KG1 (cell line): ENCODE measurements at places on chromosomes 7 and 10.

DNA sequence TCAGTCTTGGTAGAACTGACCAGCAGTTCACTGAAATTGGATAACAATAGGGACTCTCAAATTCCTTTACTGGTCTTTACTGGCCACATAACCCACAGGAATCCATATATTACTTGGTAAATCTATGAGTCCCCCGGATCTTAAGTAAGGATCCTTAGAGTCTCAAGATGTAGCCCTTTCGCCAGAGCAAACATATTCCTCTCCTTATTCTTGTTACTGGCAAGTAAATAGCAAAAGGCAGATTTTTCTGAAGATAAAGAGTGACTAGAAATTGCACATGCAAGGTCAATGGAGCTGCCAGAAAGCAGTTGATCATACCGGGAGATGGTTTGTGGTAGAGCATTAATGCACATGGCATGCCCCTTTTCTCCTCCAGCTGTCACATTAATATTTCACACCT lies 283.0 kb downstream of the HDAC9 start:
- no peak for DNase-seq

DNA sequence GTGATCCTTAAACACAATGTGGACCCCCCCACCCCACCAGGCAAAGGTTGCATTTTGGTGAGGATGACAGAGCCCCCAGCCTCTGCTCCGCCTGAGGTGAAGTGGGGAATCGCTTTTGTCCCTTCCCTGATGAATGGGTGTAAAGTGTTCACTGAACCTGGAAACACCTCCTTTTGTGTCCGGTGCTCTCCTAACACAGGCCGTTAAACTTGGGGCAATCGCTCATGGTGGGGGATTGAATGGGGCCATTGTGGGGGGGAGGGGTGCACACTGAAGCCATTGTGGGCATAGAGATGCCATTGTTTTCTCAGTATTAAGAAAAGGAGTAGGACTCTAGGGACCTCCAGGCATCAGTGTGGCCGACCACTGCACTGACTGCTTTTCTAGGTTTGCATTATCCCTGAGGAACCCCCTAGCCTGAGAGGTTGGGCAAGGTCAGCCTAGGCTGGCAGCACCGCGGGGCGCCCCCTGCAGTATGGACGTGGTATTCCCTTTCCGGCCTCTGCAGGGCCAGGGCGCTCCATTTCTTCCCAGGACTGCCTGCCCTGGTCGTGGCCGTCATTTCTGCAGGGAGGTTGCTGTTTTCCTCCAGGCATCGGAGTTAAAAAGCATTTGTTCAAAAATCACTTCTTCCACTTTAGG lies 158.3 kb downstream of the TCF7L2 start:
- DNase-seq: no peak

DNA sequence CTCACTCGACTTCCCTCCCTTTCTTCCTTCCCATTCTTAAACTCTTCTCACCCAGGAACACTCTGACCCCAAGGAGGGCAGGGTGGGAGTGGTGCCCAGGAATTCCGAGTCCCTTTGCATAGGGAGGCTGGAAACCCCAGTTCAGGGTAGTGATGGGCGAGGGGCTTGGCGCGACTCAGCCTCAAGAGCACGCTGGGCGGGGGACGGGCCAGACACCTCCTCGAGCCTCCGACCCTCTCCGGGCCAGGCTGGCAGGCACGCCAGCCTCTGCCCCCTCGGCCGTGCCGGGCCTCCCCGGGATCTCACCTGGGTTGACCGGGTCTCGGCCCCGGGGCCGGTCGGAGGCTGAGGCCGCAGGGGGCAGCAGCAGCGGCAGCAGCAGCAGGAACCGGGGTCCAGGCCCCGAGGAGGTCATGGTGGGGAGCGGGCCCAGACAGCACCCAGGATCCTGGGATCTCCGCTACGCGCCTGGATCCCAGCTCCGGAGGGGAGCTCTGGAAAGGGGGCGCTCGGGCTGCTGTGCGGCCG lies 457 bp downstream of the PLOD3 start:
- DNase-seq: no peak

- DNase-seq: no peak
These were observed 196.3 kb downstream of the LSM5 start for GRCh38 chr7:32293833-32294232.

DNA sequence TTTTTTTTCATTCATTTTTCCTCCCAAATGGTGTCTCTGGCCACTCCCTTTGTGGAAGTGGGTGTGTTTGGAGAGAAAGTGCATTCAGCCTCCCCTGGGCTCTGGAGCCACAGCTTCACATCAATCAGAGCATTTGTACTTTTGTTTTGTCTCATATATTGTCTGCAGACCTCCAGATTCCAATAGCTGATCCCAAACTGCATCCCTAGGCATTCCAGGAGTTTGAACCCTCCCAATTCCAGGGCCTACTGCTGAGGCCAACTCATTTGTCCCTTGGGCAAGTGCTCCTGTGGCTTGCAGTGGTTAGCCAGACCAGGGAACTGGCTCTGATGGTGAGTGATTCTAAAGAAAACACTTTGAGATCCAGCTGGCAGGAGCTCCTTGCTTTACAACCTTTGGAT lies 163.3 kb downstream of the IPMK start:
- DNase-seq: no peak

- DNase-seq: peak; percentile 39
These were observed 61.7 kb downstream of the SH2D4B start for GRCh38 chr10:80599424-80599847.

DNA sequence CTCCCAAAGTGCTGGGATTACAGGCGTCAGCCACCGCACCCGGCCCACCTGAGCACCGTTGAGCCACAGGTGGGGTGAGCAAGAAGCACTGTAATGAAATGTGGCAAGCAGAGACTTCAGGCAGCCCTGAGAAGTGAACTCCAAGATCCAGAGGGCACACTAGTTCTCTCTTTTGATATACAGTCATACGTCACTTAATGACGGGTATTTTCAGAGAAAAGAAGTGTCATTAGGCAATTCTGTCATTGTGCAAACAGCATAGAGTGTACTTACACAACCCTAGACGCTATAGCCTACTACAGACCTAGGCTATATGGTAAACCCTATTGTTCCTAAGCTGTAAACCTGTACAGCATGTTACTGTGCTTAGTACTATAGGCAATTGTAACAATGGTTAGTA lies 7.9 kb downstream of the PANK1 start:
- no peak for DNase-seq

DNA sequence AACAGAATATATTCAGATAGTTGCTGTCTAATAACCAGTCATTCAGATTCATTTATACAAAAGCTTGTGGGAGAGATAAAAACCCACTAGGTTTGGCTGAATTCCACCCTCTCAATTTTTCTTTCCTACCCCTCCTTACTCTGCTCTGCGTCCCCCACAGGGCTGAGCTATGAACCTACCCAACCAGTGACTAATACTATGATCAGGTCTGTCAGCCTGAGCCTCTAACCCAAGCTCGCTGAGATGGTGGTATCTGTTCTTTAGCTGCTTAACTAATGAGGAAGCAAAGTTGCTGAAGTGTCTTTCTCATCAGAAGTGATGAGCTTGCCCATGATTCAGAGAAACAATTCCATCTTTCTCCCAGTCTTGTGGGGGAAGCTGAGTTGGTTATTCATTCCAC lies 248.7 kb upstream of the GPR26 start:
- no peak for DNase-seq

DNA sequence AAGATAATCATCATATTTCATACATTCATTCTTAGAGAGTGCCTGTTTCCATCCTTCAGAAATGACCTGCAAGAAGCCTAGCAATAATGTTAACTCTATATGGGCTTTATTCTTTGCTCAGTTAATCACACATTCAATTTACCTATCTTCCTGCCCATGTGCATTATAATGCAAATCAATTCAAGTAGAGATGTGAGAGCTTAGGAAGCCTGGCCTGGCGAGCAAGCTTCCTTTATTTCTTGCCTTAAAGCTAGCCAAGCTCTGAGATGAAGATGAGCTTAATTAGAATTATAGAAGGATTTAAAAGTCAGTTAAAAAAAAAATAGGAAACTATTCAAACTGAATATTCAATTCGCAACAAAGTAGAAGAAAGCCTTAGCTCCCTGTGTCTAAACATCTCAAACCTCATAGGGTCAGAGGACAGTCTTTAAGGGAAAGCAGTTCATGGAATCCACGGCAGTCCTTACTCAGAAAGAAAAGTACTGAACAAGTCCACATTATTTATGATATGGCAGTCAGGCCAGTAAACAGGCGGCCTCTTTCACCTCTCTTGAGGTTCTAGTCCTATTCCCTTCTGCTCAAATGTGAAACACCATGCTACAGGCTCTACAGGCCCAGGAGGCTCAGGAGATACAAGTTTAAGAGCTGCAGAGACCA lies 214.1 kb downstream of the TFEC start:
- DNase-seq: no peak

DNA sequence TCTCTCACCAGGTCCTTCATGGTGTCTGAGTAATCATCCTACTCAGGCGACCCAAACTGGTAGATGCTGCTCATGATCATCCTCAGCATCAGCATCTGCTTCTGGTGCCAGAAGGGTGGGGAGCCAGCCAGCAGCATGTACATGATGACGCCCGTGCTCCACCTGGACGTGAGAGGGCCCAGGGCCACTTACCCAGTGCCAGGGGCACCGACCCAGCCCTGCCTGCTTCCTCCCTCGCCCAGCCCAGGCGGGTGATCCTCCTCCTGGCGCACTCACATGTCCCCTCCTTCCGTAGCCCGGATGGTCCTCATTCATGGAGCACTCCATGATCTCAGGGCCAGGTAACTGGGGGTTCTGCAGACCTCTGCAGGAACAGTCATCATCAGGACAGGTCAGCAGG lies 764.8 kb upstream of the ZNF722 start:
- DNase-seq: no peak

DNA sequence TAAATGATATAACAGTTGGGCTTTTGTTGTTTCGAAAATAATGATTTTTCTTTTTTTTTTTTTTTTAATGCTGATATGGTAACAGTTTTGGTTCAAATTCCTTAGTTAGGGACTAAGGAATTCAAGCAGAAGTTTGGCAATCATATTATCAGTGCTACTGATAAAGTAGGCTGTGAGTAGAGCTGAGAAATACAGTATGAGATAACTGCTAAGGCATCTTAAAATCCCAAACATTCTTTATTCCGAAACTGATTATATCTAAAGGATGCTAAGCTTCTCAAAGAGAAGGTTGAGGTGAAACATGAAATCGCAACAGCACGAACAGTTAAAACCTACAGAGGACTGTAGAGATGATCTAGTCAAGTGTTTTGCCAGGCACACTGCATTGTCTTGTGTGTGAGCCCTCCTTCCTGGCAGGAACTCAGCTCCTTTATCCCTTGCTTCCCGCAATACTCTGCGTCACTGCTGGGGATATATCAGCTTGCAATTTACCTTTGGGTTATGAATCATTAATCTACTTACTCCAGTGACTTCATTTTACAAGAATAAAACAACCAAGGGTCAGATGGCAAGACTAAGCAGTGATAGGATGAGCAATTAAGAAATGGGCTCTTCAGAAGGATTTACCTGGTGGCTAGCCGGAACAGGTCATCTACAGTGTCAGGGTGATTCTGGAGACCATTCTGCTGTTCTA lies 36.7 kb downstream of the IRF5 start:
- DNase-seq: no peak

DNA sequence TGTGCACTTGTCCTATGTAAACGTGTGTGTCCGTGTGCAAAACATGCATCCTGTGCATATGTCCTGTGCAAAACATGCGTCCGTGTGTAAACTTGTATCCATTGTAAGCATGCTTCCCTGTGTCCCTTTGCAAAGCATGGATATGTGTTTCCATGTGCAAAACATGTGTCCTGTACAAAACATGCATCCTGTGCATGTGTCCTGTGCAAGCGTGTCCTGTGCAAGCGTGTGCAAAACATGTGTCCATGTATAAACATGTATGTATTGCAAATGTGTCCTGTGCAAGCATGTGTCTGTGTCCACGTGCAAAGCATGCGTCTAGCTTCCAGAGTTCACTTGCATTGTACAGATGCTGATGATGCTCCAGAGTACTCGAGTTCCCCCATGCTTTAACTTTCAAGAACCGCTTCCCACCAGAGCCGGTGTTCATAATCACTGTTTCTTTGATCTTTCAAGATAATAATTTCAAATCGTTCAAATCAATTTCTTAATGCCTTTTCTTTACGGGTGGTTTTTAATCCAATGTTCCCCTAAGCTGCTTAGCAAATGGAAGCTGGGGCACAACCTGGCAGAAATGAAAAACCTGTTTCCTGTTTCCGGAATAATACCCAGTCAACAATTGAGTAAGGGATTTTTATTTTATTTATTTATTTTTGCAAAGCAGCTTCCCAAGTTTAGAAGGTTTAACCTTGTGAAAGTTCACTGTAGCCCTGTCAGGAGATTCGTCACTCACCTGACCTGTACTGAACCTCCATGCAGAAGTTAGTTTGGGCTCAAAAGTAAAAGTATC lies 641 bp upstream of the ASB13 start:
- DNase-seq: no peak

- DNase-seq: no peak
These were observed 21.8 kb upstream of the ZMIZ1 start for GRCh38 chr10:79046741-79047583.
